ENCODE measurements at places on chromosomes 5 and 9. TPM values are rescaled to one million over a fixed set of nuclear protein-coding genes. Genes with fewer than 3 reads are reported as not detected.

CDK5RAP2 gene
- 31.9 TPM for total RNA-seq

ANKRD20A1 gene
- 0.28 TPM for total RNA-seq

SEPTIN8 gene
- 21.3 TPM for total RNA-seq

EPB41L4A gene
- 1.3 TPM for total RNA-seq

PROB1 gene
- 0.33 TPM for total RNA-seq

CKMT2 gene
- total RNA-seq = not detected

C8G gene
- 1.9 TPM for total RNA-seq

PCDHB10 gene
- not detected for total RNA-seq

WDR38 gene
- not detected for total RNA-seq

F2RL2 gene
- total RNA-seq = 5.1 TPM

MUSK gene
- total RNA-seq = not detected

MELK gene
- total RNA-seq = 78.3 TPM

MYOZ3 gene
- 0.05 TPM for total RNA-seq

GRIA1 gene
- total RNA-seq = not detected

ENTREP1 gene
- total RNA-seq = 0.48 TPM
